ENCODE measurements at places on chromosomes 1 and 21.

DNA sequence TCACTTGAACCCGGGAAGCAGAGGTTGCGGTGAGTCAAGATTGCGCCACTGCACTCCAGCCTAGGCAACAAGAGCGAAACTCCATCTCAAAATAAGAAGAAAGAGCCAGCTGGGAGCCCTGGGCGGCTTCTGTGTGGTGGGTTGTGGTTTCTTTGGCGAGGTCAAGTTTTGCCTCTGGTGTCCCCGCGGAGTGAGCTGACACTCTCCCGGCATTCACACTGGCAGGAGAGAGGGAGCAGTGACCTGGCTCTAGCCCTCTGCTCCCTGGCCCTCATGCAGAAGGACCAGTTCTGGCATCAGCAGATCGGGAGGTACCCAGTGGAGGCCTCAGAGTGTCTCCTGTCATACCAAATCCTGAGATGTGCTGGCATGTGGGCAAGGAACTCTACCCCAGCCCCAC lies 81.0 kb upstream of the VAMP3 start:
- no peak for DNase-seq

GRCh38 chr1:168673974-168674683 lies 54.9 kb downstream of the DPT start:
- no peak for DNase-seq

DNA sequence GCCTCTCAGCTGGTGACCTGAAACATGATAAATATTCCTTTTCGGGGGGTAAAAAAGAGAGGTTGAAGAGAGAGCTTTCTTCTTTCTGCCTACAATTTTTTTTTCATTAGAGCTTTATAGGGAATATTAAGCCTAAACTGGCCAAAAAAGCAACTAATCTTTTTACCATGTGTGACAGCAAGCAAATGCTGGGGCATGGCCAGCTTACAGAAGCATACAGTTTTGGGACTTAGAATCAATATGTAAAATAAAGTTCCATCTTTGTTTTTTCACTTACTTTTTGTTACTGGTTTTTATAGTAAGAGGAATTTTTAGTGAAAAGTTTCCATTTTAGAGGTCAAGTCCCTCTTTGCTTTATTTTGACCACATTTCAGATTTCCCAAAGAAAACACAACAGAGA lies 301.2 kb upstream of the DEPDC1 start:
- no peak for DNase-seq

DNA sequence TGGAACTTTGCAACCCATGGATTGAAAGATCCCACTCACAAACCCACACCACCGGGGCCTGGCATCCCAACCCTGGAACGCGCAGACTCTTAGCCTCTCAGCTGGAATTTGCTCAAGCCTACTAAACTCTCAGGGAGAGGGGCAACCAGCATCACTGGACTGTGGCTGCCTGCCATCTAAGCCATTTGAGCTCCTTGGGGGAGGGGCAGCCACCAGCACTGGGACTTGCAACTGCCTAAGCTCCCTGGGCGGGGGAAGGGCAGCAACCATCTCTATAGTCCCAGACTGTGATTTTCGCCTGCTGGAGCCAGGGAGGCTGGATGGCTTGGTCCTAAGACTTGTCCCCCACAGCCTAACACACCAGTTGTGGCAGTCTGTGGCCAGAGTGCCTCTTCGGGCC lies 122.3 kb downstream of the SNX7 start:
- DNase-seq, result no peak

DNA sequence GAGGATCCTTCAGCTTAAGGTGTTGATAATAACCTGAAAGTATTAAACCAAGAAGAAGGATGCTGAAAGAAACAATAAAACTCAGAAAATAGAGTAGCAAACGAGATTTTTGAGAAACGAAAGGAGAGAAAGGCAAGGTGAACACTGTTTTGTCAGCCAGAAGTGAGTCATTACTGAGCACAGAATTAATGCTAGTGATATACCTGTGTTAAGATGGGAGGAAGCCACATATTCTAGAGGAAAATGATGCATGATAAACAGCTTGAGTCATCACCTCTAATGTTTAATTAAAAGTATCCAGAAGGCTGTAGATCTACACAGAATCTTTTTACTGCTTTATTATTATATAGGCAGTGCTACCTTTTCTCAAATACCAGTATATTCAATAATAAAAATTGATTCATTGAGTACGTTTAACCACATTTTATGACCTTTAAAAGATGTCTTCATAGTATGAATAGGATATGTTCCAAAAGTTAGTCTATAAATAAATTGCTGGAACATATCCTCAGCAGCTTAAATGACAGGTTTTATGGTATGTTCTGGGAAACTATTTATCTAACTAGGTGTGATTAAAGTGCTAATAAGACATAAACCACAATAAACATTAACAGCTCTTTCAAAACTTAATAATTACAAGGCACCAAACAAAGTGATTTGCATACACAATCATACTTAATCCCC lies 10.3 kb downstream of the SH3GLB1 start:
- DNase-seq, result no peak

GRCh38 chr1:154607106-154607608 lies 829 bp downstream of the ADAR start:
- no peak for DNase-seq

- DNase-seq, result no peak
Measured at GRCh38 chr1:40411294-40411693, 37.8 kb downstream of the SMAP2 start.

DNA sequence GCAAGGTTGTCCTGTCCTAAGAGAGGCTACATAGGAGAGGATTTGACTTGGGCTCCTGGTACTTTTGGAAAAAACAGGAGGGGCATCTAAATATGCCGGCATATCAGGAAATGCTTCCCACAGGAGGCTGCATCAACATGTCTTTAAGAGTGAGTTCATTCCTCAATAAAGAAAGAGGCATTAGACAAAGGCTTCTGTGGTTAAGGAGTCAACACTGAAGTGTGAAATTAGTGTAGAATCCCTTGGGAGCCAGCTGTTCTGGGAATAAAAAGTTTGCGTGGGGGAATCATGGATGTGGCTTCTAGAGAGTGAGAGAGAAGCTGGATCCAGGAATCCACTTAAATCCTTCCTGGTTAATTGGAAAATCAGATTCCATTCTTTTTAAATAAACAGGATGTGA lies 69.5 kb downstream of the DNM3 start:
- DNase-seq, result no peak

- no peak for DNase-seq
Measured at GRCh38 chr1:248818505-248819374, 7.0 kb downstream of the SH3BP5L start.

DNA sequence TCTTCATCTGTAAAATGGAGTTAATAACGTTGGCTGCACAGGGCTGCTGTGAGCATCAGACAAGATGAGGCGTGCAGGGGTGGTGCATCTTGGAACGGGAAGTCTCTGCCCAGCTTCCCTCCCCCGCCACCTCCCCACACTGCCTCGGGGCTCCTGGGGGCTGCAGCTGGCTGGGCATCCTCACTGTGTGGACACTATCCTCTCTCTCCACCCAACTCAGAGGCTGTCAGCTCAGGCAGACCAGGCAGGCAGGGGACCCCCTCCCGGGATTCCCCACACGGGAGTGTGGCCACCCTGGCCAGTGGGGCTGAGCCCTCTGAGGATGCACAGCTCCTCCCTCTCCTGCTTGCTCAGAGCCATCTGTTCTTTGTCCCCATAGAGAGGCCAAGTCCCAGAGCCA lies 122.7 kb downstream of the CCDC185 start:
- DNase-seq, result no peak
